ENCODE measurements at places on chromosomes 7 and 10.

DNA sequence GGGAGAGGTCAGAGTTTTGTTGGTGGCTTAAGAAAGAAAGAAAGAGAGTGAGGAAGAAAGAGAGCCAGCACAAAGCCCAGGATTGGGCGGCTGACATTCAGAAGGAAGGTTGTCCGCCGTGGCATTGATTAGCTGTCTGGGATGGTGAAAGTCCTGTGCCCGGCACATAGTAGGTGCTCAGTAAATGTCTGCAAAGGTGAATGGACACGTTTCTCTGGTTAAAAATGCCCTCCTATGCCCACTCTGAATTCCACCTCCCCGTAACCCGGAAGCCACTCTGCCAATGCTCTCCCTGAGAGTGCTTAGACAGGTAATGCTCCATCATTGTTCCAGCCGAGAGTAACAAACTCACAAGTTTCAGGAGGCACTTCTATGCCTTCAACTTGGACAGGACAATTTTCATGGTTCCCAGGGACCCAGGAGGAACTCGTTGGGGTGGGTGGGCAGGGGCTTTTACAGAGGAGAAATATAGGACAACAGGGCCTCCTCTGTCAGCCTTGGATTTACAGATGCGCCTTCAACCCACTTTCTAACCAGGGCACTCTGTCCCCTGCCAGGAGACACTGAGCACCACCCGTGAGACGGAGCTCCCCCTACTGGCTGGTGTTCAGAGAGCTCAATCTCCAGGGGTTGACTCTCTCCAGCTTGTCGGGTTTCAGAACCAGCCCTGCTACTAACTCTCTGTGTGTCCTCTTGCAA lies 411.5 kb upstream of the ZMIZ1 start:
- peak; percentile 89 for DNase-seq

DNA sequence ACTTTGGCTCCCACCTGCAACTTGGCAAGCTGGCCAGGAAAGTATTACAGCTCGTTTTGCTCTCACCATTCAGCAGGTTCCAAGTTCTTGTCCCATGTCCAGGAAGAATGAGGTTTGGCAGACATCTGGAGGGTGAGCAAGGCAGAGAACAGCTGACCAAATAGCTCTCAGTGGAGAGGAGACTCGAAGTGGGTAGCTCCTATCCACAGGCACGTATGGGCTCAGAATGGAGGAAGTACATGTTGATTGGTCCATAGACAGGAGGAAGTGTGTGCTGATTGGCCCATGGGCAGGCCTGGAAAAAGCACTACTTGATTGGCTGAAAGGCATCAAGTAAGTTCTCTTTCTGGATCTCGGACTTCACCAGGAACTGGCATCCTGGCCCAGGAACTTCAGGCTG lies 3.0 kb upstream of the NCAPG2 start:
- no peak for DNase-seq

DNA sequence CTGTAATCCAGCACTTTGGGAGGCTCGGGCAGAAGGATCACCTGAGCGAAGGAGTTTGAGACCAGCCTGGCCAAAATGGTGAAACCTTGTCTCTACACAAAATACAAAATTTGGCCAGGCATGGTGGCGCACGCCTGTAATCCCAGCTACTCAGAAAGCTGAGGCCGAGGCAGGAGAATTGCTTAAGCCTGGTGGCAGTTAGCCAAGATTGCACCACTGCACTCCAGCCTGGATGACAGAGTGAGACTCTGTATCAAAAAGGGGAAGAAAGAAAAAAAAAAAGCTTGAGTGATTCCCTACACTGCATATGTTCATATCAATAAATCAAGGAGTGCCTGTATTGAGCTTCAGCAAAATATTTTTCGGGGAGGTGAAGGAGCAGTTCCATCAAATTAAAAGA lies 45.8 kb upstream of the SRRM3 start:
- no peak for DNase-seq

- DNase-seq: peak; percentile 45
Measured at GRCh38 chr10:14879124-14879927, 660 bp downstream of the SUV39H2 start.

GRCh38 chr7:42020061-42020460 lies 216.9 kb downstream of the GLI3 start:
- DNase-seq: no peak

DNA sequence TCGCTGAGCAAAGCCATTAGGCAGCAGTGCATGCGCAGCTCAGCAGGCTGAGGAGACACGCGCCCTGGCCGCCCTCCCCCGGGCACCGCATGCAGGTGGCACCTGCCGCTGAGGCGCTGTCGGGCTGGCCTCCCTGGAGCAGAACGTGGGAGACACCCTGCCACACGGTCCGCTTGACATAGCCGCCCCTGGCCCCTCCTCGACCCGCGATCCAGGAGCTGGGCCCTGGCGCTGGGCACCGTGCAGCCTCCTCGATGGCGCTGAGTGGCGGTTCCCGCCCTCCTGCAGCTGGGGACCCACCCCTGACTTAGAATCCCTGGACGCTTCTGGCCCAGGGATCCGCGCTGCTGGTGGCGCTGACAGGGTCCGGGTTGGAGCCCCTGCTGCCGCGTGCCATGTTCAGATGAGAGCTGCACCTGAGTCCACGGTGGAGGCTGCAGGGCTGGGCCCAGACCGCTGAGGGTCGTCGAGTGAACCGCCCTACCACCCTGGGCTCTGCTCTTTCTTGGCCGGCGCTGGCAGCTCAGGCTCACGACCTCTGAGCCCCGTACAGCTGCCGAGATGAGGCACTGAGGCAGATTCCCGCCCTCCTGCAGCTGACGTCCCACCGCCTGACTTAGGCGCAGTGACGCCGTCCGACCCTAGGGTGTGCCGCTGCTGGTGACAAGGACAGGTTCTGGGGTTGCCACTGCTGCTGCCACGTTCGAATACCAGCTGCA lies 116.8 kb downstream of the OR13A1 start:
- no peak for DNase-seq

GRCh38 chr7:80324032-80324431 lies 187.8 kb downstream of the GNAT3 start:
- DNase-seq: no peak

DNA sequence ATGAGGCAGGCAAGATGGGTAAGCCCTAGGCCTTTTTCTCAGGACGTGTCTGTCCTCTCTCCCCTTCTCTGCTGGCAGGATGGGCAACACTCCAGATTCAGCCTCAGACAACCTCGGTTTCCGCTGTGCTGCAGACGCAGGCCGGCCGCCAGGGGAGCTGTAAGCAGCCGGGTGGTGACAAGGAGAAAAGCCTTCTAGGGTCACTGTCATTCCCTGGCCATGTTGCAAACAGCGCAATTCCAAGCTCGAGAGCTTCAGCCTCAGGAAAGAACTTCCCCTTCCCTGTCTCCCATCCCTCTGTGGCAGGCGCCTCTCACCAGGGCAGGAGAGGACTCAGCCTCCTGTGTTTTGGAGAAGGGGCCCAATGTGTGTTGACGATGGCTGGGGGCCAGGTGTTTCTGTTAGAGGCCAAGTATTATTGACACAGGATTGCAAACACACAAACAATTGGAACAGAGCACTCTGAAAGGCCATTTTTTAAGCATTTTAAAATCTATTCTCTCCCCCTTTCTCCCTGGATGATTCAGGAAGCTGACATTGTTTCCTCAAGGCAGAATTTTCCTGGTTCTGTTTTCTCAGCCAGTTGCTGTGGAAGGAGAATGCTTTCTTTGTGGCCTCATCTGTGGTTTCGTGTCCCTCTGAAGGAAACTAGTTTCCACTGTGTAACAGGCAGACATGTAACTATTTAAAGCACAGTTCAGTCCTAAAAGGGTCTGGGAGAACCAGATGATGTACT lies 13.1 kb downstream of the PHKG1 start:
- peak; percentile 81 for DNase-seq

DNA sequence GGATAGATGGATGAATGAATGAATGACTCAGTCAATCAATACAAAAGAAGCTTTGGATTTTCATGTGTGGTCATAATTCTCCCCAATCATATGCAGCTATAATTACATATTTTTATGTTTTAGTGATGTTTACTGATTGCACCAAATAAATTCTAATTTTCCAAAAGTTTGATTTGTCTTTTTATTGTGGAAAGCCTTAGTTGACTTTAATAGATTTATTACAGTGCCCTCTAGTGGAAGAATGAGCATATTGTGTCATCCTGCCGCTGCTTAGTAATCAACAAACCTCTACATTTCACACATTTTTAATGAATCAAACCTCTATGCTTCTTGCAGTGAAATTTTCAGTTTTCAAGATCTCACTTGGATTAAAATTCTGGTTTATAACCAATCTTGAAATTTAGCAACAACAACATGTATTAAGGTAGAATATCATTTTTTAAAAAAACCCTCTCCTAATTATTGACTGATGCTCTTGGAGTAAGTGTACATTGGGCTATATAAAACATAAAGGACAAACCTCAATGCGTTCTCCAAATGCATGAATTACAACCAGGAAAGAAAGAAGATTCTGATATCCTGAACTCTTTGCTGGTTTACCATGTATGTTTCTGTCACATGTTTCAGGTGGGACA lies 55.6 kb upstream of the PNLIP start:
- DNase-seq: no peak

DNA sequence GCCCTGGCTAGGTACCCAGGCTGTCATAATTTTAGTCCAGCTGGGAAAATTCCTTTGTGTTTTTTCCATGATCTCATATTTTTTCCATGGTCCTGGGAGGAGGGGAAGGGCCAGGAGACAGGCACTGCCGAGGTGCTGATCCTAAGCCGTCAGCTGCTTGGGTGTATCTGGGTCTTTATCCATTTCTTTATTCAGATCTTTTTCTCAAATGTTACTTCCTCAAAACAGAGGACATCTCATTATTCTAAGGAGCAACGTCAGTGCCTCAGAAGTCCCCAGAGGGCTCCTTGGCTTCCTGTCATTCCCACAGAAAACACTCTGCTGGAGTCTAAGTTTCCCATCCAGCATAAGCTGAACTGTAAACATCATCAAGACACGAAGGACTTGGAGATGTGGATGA lies 2.8 kb upstream of the OR6V1 start:
- DNase-seq: no peak

DNA sequence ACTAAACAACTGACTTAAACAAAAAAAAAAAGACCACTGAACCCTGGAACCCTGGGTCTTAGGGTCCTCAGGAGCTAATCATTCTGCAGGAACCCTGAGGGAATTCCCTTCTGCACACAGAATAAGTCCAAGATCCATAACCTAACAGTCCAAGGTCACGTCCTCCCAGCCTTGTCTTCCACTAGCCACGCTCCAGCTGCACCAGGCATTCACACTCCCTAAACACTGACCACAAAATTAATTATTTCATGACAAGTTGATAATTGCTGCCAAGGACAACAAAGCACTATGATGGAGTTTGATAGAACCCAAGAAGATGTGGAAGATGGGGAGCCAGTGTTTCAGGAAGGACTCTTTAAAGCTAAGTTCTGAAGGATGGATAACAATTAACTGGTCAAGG lies 130.6 kb downstream of the SH3PXD2A start:
- DNase-seq: no peak

- DNase-seq: no peak
Measured at GRCh38 chr10:102652170-102652916, 8.1 kb downstream of the TRIM8 start.

GRCh38 chr7:130932667-130933432 lies 198.8 kb upstream of the KLF14 start:
- DNase-seq: no peak

- no peak for DNase-seq
Measured at GRCh38 chr10:17003151-17003550, 126.5 kb downstream of the CUBN start.

- no peak for DNase-seq
Measured at GRCh38 chr7:1883031-1883761, 213.1 kb downstream of the ELFN1 start.

DNA sequence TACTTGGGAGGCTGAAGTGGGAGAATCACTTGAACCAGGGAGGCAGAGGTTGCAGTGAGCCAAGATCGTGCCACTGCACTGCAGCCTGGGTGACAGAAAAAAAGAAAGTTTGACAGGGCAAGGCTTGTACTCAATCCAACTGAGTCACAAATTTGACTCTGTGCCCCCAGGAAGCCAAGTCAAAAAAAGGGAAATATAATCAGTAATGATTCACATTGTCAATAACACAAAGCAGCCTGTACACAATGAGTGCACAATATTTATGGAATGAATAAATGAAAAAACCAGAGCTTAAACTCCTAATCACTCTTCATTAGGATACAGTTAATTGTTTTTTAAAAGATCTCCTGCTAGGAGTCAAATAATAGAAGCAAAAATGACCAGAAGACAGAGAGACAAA lies 6.4 kb downstream of the NAPEPLD start:
- DNase-seq: no peak

- no peak for DNase-seq
Measured at GRCh38 chr7:101373812-101374614, 11.3 kb downstream of the COL26A1 start.

- DNase-seq: no peak
Measured at GRCh38 chr7:37096341-37096740, 352.3 kb downstream of the ELMO1 start.

DNA sequence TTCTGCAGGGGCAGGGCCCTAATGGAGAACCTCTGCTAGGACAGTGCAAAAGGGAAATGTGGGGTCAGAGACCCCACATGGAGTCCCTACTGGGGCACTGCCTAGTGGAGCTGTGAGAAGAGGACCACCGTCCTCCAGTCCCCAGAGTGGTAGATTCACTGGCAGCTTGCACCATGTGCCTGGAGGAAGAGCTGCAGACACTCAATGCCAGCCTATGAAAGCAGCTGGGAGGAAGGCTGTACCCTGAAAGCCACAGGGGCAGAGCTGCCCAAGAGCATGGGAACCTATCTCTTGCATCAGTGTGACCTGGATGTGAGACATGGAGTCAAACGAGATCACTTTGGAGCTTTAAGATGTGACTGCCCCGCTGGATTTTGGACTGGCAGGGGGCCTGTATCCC lies 20.3 kb upstream of the GNAT3 start:
- no peak for DNase-seq

DNA sequence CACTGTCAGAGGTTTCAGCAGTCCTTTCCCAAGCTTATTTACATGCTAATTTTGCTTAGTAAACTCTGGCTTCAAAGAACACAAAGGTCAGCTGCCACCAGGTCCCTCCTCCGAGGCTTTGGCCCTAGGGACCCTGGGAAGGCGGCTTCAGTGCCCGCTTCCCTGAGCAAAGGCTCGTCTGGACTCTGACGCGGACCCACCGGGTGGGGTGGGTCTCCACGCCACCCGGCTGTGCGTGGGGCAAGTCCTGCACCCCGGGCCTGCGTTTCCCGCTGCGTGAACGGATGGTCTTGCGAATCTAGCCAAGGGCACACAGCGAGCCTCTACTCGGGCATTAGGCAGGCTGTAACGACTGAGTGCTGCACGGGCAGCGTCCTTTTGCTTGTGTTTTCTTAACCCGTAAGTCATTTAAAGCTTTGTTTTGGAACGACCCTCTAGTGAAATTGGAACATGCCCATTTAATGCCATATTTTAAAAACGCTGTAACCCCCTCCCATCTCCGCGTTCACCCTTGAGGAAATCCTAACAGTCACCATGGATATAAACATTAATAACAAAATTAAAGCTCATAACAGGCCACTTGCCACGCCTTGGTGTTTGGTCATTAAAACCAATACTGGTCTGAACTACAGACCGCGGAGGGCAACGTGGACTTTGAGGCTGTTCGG lies 828 bp downstream of the BNIP3 start:
- DNase-seq: no peak

DNA sequence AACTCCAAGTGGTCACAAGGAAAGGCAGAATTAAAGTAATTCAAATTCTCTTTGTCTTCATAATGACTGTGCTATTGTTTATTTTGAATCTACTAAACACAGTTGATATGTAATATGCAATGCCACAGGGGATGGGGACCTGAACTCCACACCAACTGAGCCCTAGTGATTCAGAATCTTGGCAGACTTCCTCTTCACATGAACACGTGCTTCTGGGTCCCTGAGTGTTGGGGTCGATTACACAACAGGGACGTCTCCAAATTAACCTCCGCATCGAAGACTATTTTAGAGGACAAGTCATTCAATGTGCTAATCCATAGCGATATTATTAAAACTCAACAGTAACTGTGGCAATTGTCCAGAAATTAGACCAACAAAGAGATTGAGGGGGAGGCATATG lies 95.3 kb upstream of the CARD11 start:
- peak; percentile 15 for DNase-seq

All from ureter (tissue), 1 donor.